H1 (cell line): ENCODE measurements at places on chromosomes 12 and 14. TPM values are rescaled to one million over a fixed set of nuclear protein-coding genes. Genes with fewer than 3 reads are reported as not detected.
A peak's percentile ranks its signal among the peaks of the same experiment; 100 is the strongest.

The EGLN3 gene
- total RNA-seq, result 24.4 and 27.3 TPM in 2 replicates

The C12orf50 gene
- not detected in 2 replicates for total RNA-seq

The KRT82 gene
- total RNA-seq, result not detected in 2 replicates

The MGP gene
- total RNA-seq, result not detected in 2 replicates

The ANKRD33 gene
- total RNA-seq, result 0.19 and 0.41 TPM in 2 replicates

The HPD gene
- 0.38 and 0.56 TPM in 2 replicates for total RNA-seq

The TAS2R19 gene
- 0.99 and 1.1 TPM in 2 replicates for total RNA-seq

The OR4K2 gene
- not detected in 2 replicates for total RNA-seq

The GOLGA3 gene
- 33.1 and 33.4 TPM in 2 replicates for total RNA-seq

The CAPS2 gene
- total RNA-seq, result 3.8 and 5.0 TPM in 2 replicates

The C14orf39 gene
- total RNA-seq, result 0.75 and 1.2 TPM in 2 replicates

The ADCY6 gene
- total RNA-seq, result 11.7 and 15.6 TPM in 2 replicates

The NGB gene
- total RNA-seq, result 0.30 and 0.55 TPM in 2 replicates

DNA sequence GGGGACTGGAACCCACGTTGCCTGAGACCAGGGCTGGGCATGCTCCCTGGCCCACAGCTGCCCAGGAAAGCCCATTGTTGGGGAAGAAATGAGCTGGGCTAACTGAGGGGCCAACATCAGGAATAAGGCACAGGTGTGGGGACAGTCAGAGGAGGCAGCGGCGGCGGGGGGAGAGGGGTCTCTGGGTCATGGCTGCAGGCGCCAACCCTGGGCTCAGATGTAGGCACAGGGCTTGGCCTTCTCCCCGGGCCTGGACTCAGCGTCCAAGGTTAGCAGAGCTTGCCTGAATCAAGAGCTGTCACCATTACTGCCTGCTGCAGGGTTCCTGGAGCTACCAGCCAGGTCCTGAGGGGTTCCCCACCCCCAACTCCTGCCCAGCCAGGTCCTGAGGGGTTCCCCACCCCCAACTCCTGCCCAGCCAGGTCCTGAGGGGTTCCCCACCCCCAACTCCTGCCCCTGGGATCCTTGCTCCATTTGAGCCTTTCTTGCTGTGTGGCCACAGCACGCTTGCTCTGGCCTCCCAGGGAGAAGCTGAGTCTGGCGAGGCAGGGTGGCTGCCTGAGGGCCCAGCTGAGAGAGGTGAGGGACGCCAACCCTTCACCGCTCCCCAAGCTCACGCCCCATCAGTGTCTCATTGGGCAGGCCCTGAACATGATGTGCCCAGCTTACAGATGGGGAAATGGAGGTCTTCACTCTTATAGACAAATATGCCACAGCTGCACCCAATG lies 6.2 kb downstream of the CHGA start:
- H3K4me1 ChIP-seq, result no peaks in the 10 kb centered on the region
- no peak overlapping the region for H3K4me3 ChIP-seq
- no peaks in the 10 kb centered on the region for H3K36me3 ChIP-seq
- H3K27ac ChIP-seq, result no peak overlapping the region

- H3K4me3 ChIP-seq, result no peak overlapping the region
- no peak for DNase-seq
- H3K36me3 ChIP-seq, result peaks cover 5% of the 10 kb centered on the region; the same call in 1 of the 2 replicates
- no peaks in the 10 kb centered on the region for H3K27me3 ChIP-seq
- H3K27ac ChIP-seq, result no peak overlapping the region
- H3K4me1 ChIP-seq, result no peaks in the 10 kb centered on the region
These were observed 3.0 kb upstream of the SLC38A1 start for GRCh38 chr12:46271863-46272262.

- no peak for DNase-seq
- peaks cover 3% of the 10 kb centered on the region for H3K4me1 ChIP-seq
- H3K4me3 ChIP-seq, result no peak overlapping the region
These were observed 305.4 kb downstream of the PCNX1 start for GRCh38 chr14:71212683-71213107.

GRCh38 chr12:124286414-124286813 lies 8.5 kb upstream of the RFLNA start:
- H3K27me3 ChIP-seq, result no peaks in the 10 kb centered on the region
- H3K4me3 ChIP-seq, result no peak overlapping the region
- H3K36me3 ChIP-seq, result no peaks in the 10 kb centered on the region
- H3K27ac ChIP-seq, result no peak overlapping the region

- H3K4me3 ChIP-seq, result no peak overlapping the region
- H3K27ac ChIP-seq, result no peak overlapping the region
- H3K27me3 ChIP-seq, result no peaks in the 10 kb centered on the region
- DNase-seq, result no peak
These were observed 133.3 kb upstream of the FSCB start for GRCh38 chr14:44640416-44640815.

DNA sequence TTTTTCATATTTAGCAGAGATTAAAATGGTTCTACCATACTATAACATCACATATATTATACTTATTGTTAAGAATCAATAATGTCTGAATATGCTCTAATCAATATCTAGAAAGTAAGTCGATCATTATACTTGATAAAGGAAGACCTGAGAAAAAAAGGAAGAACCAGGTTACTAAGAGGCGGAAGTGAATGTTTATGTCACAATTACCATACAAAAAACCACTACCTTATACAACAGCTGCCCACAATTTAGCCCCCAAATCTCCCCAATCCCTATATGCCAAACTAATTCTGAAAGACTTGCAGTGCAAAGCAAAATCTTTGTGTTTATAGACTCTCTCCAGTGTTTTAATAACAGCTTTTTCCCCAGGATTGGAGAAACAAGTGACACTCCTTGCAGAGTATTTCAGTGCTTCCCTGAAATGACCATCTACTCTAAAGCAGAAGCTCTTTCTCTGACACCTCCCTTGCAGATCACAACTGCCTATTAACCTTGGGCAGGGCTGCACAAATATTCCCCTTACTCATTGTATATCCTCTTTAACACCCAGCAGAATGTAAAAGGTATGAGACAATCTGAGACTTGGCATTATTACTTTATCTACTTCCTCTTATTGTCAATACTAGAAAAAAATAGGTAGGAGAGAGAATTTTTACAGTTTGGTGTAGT lies 12.7 kb upstream of the SLC2A3 start:
- no peak overlapping the region for H3K27ac ChIP-seq
- no peaks in the 10 kb centered on the region; the same call in 1 of the 2 replicates for H3K4me1 ChIP-seq
- no peaks in the 10 kb centered on the region for H3K27me3 ChIP-seq
- DNase-seq, result no peak

DNA sequence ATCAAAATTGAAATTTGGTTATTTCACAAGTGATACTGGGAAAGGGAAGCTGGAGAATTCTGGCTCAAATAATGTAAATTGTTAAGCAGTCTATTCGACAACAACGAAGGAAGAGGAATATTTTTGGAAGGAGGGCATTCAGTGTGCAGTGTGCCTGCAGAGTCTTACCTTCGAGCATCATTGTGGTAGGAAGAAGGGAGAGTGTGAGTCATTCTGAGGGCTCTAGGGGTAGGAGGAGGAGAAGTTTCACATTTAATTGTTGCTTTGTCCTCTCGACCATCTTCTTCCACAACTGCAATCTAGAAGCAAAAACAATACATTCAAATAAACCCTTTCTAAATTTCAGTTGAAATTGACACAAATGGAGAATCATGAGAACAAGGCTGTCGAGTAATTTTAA lies 263.0 kb downstream of the ACSS3 start:
- H3K4me3 ChIP-seq, result no peak overlapping the region
- H3K4me1 ChIP-seq, result no peaks in the 10 kb centered on the region
- no peak overlapping the region for H3K27ac ChIP-seq
- DNase-seq, result no peak

GRCh38 chr12:55698241-55698955 lies 9.3 kb downstream of the ITGA7 start:
- H3K27ac ChIP-seq, result no peak overlapping the region
- H3K4me1 ChIP-seq, result no peaks in the 10 kb centered on the region
- peaks cover 7% of the 10 kb centered on the region for H3K36me3 ChIP-seq
- no peak for DNase-seq
- H3K4me3 ChIP-seq, result no peak overlapping the region

DNA sequence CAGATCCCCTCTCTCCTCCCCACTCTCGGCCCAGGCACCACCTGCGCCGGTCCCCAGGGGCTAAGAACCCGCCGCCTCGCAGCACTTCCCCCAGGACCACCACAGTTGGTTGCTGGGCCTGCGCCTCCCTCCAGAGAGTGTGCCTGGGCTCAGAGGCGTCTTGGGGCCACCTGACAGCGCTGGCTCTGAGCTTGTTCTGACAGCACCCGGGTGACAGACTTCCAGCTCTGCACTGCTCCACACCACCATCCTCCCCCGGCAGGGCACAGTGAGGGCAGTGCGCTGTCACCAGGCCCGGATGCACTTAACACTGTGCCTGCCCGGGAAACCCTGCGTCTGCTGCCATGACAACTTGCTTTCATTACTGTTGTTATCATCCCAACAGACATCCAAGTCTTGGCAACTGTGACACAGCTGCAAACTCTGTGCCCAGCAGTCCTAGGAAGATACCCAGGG lies 6.6 kb downstream of the BRF1 start:
- H3K36me3 ChIP-seq, result no peaks in the 10 kb centered on the region
- no peaks in the 10 kb centered on the region for H3K4me1 ChIP-seq
- no peaks in the 10 kb centered on the region for H3K27me3 ChIP-seq
- no peak for DNase-seq

- H3K27me3 ChIP-seq, result no peaks in the 10 kb centered on the region
- no peak overlapping the region for H3K4me3 ChIP-seq
- H3K27ac ChIP-seq, result no peak overlapping the region
These were observed 23.6 kb downstream of the BATF start for GRCh38 chr14:75545907-75546306.

DNA sequence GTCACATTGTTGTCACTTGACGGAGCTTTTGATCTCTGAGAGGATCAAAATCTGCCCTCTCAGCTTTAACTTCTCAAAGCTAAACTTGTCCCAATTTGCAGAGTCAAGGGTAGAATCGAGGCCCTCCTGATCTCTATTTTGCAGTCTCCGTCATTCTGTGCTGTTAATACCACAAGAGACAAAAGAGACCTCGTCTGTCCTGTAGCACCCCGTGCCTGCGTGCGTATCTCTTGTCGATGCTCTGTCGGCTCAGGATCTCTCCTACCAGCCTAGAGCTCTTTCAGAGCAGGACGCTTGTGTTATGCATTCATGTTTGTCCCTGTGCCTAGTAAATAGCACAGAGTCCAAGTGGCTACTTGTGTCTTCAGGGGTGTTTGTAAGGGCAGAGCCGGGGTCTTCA lies 5.1 kb downstream of the EVL start:
- no peaks in the 10 kb centered on the region for H3K27me3 ChIP-seq
- no peak overlapping the region for H3K4me3 ChIP-seq
- H3K36me3 ChIP-seq, result no peaks in the 10 kb centered on the region
- no peak for DNase-seq
- H3K4me1 ChIP-seq, result no peaks in the 10 kb centered on the region

GRCh38 chr12:64950711-64951298 lies 126.4 kb downstream of the TBC1D30 start:
- no peaks in the 10 kb centered on the region for H3K27me3 ChIP-seq
- no peaks in the 10 kb centered on the region for H3K4me1 ChIP-seq
- DNase-seq, result no peak
- no peak overlapping the region for H3K27ac ChIP-seq
- no peak overlapping the region for H3K4me3 ChIP-seq
- H3K36me3 ChIP-seq, result no peaks in the 10 kb centered on the region

DNA sequence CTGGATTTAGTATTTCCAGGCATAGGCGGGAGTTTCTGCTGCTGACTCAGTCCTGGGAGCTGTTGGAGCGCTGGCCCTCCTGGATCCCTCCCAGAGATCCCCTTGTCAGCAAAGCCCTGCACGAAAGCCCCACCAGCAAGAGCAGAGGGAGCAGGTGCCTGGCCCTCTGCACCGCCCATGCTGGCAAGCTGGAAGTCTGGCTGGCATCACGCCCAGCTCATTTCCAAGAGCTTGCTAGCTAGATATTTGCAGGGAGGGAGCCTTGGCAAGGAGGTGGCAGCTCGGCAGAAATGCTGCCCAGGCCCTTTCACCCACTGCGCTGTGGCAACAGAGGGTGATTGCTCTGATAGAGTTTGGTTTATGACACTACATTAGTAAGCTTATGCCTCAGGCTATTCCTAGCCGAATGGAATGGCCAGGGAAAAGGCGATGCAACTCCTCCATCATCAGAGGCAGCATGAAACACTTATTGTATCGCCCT lies 193.9 kb downstream of the EMP1 start:
- no peaks in the 10 kb centered on the region for H3K27me3 ChIP-seq
- no peaks in the 10 kb centered on the region for H3K4me1 ChIP-seq
- DNase-seq, result no peak
- no peaks in the 10 kb centered on the region for H3K36me3 ChIP-seq

DNA sequence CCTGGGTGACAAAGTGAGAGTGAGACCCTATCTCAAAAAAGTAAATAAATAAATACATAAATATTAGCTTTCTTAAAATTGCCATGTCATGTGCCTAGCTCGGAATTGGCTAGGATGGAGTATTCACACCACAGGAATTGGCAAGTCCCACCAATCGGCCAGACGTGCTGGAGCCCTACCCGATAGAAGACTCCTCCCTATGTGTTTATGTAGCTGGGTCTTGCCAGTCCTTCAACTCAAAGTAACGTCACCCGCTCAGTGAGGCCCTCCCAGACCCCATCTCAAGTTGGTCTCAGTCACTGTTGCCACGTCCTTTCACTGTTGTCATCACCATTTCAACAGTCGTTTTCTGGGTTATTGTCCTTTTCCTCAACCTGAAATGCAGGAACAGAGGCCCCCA lies 20.2 kb downstream of the VRTN start:
- H3K4me1 ChIP-seq, result 0 out of 2 replicates have a peak, but pooled peaks cover 6% of the 10 kb centered on the region
- no peaks in the 10 kb centered on the region for H3K27me3 ChIP-seq
- DNase-seq, result no peak

DNA sequence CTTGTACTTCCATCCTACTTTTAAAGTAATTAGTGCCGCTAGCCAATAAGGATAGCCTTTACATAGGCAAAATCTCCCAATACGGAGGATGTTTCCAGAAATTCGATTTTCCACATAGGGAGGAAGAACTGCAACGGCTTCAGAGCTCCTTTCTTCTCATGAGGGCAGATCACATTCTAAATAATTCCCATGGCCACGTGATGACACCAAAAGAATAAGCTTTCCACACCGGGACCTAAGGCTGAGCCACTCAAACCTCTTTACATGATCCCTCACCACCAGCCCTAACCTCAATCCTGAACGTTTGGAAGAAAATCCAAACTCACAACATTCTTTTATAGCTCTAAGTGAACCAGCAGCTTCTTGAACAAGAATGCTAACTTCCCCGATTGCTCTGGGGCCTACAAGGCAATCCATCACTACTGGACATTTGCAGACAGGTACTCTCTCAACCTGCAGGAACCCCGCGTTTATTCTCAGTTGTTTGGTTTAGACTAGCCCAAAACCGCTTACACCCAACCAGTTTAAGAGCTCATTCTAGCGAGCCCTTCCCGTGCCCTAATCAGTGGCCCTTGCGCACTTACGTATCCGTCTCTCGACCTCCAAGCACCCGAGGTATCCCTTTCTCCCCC lies 884 bp downstream of the CAPRIN2 start:
- H3K27ac ChIP-seq, result peak overlapping the region; percentile 68; the same call in 1 of the 2 replicates
- peaks cover 7% of the 10 kb centered on the region; the same call in 1 of the 2 replicates for H3K36me3 ChIP-seq
- H3K27me3 ChIP-seq, result no peaks in the 10 kb centered on the region
- no peak for DNase-seq
- peak overlapping the region; percentile 70 for H3K4me3 ChIP-seq

- no peaks in the 10 kb centered on the region for H3K36me3 ChIP-seq
- DNase-seq, result no peak
These were observed 6.6 kb downstream of the PDE6H start for GRCh38 chr12:14979468-14979867.

- H3K27ac ChIP-seq, result no peak overlapping the region
- no peaks in the 10 kb centered on the region for H3K4me1 ChIP-seq
- no peak for DNase-seq
- no peaks in the 10 kb centered on the region for H3K36me3 ChIP-seq
These were observed 47.5 kb downstream of the FBXO34 start for GRCh38 chr14:55318694-55319093.

GRCh38 chr12:2540535-2540941 lies 254.2 kb upstream of the FKBP4 start:
- H3K27ac ChIP-seq, result no peak overlapping the region
- no peaks in the 10 kb centered on the region for H3K27me3 ChIP-seq
- H3K36me3 ChIP-seq, result no peaks in the 10 kb centered on the region
- no peak overlapping the region for H3K4me3 ChIP-seq
